ENCODE measurements at places on chromosomes 2 and 18.

DNA sequence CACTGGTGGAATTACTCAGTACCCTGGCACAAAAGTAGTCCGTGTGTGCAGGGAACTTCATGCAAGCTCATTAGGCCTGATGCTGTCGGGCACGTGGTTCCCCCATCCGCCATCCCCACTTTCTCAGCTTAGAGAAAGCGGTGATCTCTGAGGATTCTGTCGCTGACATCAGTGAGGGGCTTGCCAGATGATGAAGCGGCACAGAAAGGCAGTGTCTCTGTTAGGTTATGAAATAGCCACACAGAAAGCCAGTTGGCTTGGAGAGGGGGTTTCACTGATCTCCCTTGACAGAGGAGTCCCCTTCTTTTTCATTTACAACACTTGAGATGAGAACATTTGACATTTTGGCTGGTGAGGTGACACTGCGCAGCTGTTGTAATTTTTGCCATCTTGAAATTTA lies 179.7 kb downstream of the FAM210A start:
- DNase-seq: no peak

- no peak for DNase-seq
Observed at GRCh38 chr2:232219932-232220331, 158.6 kb upstream of the ALPP start.

- DNase-seq: no peak
Observed at GRCh38 chr2:45028276-45028675, 19.0 kb upstream of the SIX2 start.

- no peak for DNase-seq
Observed at GRCh38 chr2:183935005-183935404, 663.3 kb upstream of the ZNF804A start.

DNA sequence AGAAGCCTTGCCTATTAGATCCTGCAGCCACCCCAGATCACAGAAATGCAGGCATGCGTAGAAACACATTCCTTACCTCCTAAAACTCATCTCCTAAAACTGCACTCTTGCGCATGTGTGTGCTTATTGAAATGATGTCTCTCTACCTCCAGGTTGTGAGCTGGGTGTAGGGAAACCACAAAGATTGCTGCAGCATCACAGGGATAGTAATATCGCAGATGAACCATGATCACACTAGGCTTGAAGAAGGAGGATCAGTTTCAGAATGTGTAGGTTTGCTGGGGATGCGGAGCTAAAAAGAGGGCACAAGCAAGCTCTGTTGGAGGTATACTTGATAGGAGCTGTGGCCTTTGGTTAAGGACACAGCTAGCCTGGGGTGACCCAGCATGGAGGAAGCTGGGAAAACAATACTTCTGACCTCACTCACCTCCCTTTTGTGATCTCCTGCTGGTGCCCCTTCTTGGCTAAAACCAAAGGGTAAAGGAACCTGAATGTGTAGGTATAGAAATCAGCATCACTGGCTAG lies 118.8 kb downstream of the SETBP1 start:
- no peak for DNase-seq

GRCh38 chr2:39779927-39780326 lies 869 bp upstream of the THUMPD2 start:
- no peak for DNase-seq

DNA sequence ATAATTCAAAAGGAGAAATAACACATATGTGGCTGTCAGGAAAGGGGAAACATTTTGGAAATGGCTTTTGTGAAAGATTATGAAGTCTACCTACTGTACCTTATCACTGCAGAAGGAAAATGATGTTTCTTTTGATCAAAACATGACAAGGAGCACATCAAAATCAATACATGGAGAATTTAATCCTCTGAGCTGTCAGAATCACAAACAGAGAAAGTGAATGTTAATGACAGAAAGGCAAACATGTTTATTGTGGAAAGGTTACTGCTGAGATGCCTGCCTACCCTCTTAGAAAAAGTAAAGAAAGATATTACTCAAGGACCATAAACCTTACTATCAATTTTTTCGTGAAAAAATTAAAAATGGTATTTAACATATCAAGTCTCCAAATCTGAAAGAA lies 794.5 kb upstream of the GYPC start:
- DNase-seq: no peak

GRCh38 chr2:56227811-56228210 lies 44.0 kb downstream of the CCDC85A start:
- no peak for DNase-seq

DNA sequence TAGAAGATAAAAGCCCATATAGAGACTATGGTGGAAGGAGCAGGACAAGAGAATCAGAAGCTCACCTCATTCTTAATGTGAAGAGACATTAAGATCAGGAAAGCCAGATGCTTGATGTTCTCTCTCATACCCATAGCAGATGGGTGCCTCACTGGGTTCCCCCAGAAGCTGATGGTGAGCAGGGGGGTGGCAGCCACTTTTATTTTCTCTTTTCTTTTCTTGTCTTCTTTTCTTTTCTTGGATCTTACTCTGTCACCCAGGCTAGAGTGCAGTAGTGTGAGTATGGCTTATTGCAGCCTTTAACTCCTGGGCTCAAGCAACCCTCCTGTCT lies 14.8 kb upstream of the CXCR4 start:
- no peak for DNase-seq

- no peak for DNase-seq
Observed at GRCh38 chr2:74328074-74328473, 15.1 kb downstream of the SLC4A5 start.

GRCh38 chr18:3848316-3848715 lies 398.3 kb downstream of the TGIF1 start:
- DNase-seq: no peak

DNA sequence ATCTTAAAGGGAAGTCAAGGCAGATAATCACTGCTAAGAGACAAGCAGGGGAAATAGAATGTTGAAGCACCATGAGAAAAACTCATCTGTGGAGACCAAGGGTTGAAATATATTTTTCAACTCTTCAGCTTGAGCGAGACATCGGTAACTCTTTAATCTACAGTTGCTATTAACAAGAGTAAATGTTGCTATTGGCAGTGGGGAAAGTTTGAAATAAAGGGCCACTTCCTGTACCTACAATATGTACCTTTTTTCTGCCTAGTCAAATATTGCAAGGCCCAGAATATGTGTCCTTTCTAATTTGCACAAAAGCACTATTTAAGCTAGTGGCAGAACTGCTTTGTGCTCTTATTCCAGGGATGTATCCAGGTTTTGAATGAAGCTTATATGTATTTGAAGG lies 65.8 kb downstream of the EFEMP1 start:
- DNase-seq: no peak

- no peak for DNase-seq
Observed at GRCh38 chr18:8809514-8809913, 104.2 kb downstream of the MTCL1 start.

- DNase-seq: no peak
Observed at GRCh38 chr2:164839914-164840457, 1.6 kb downstream of the COBLL1 start.

DNA sequence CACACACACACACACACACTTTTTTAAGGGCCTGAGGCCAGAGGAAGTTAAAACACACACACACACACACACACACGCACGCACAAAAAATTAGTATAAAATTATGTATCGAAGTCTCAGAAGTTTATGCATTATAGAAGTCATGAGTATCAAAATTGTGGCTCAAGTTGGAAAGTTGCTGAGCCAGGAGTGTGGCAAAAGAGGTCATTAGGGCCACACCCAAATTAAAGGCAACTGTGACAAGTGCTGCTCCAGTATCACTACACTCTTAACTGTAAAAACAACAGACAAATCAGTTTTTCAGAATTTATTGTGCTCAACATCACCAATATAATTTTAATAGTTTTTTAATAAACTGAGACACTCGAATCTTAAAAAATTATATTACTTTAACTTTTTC lies 36.9 kb downstream of the YWHAQ start:
- no peak for DNase-seq

DNA sequence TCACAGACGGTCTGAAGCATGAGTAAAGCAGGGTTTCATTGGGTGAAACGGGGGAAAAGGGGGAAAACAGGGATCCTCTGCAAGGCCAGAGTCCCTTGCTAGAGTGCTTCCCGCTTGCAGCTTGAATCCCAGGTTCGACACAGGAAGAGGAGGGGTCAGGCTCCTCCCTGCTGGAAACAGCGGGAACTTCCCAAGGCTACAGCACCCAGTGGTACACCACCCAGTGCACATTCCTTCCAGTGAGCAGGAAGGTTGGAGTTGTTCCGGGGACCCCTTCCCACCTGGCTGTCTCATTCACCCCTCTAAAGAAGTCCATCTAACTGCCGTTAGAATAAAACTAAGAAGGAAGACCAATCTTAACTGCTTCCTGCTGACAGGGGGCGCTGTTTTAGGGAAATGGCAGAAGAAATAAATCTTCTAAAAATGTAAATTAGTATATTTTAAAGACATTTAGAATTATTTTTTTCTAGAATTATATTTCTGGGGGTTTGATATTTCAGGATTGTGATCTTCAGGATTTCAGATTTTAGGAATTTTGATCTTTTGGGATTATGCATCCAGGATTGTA lies 230.9 kb downstream of the RBM43 start:
- peak; percentile 5 for DNase-seq

DNA sequence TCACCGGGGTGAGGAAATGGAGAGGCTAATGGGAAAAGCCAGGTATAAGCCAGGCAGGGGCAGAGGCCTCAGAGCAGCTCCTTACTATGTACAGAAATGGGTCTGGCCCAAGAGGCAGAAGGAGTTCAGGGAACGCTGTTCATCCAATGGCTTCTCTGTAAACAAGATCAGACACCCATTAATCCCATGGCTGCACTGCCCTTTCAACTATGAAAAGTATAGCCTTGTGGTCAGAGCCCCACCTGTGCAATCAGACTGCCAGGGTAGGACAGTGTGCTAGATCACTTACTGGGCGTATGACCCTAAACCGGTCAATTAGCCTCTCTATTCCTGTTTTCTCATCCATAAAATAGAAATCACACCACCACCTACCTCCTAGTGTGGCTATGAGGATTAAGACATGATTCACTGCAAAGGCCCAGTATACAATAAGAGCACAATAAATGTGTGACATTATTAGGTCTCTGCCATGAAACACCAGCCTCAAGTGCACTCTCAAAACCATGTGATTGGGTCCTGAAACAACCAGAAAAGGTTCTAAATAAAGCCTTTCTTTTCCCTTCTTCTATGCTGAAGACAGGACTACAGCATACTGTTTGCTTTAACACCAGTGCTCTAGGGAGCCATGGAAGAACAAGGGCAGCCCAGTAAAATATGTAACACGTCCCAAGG lies 4.4 kb downstream of the ANKRD44 start:
- DNase-seq: no peak

- no peak for DNase-seq
Observed at GRCh38 chr2:237720957-237721356, 77.6 kb upstream of the RBM44 start.

DNA sequence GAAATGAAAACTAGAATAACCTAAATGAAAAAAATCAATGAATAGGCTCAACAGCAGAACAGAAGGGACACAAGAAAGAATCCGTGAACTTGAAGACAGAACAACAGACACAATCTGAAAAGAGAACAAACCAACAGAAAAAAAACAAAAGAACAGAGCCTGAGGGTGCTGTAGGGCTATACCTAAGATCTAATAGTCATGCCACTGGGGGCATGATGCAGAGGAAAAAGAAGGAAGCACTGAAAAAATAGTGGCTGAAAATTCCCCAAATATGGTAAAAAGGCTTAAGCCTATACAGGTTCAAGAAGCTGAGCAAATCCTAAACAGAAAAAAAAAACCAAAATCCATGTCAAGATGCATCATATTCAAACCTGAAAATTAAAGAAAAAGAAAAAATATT lies 50.3 kb downstream of the KANSL3 start:
- DNase-seq: no peak

DNA sequence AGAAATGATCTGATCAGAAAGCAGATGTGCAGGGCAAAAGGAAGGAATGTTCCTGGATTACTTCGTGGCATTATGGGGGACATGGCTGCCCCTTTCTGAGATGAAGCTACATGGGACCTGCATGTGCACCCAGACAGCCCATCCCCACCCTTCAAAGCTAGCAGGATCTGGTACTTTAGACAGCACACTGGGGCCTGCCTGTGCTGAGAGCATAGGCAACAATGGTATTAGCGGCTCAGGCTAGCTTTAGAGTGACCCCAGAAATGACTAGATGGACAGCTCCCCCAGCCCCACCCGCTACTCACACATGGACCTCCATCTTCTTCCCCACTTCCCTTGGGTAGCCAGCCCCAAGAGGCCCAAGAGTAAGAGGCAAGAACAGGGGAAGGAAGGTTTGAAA lies 61.5 kb upstream of the NFE2L2 start:
- no peak for DNase-seq

DNA sequence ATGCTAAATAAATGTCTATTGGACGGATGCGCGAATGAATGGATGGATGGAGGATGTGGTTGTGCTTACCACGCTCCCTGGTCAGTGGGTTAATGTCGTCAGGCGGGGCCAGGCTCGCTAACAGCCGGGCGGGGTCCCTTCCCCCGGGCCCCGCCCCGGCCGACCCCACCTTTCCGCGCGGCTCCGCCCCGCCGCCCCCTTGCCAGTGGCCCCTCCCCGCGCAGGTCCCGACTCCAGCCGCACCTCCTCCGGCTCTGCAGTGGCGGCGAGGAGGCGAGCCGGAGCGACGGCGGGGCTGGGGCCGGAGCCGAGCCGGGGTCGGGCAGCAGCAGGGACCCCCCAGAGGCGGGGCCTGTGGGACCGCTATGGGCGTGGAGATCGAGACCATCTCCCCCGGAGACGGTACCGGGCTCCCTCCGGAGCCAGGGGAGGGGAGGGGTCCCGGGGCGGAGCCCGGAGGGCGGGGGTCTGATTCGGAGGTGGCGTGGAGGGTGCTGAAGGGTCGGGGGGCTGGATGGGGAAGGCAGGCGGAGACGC lies at the start of gene FKBP1B:
Gene FKBP1B (plus strand): TSS at position 257 of the 537 bp plus-strand sequence. CDS start 109 bp downstream, at position 366.
- DNase-seq: no peak

DNA sequence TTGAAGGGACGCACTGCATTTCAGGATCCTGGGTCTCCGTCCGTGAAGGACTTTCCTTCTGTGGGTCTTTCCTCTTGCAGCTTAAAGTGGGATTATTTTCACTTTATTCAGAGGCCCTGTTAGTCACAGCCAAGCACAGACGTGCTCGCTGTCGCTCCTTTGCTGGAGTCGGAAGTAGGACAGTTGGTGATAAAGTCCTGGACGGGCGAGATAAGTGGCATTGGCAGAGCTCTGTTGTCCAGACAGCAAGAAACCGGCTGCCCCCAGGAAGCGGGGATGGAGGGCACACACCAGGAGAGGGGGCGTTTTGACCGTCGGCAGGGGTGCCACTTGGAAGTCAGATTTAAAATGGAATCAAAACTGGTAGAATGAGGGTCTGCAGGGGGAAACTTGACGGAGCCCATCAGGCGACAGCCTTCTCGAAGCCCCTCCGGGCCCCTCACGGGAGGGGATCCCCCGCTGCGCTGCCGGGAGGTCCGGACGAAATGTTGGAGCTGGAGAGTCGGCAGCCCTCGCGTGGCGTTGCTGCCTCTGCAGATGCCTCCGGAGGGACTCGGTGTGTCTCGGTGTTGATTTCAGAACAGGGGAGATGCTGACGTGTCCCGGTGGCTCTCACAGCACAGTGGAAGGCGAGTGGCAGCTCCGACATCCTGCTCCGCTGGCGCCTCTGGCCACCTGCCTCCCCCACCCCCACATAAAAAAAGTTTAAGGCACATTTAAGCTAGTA lies 124.2 kb downstream of the NFATC1 start:
- DNase-seq: peak; percentile 71
